ENCODE measurements at places on chromosomes 13 and 19. TPM values are rescaled to one million over a fixed set of nuclear protein-coding genes. Genes with fewer than 3 reads are reported as not detected.

ZNF177 gene
- 1.1 TPM for total RNA-seq

LIM2 gene
- not detected for total RNA-seq

MEIOSIN gene
- not detected for total RNA-seq

SLC10A2 gene
- total RNA-seq, result 565 TPM

OVOL3 gene
- total RNA-seq, result not detected

DNA sequence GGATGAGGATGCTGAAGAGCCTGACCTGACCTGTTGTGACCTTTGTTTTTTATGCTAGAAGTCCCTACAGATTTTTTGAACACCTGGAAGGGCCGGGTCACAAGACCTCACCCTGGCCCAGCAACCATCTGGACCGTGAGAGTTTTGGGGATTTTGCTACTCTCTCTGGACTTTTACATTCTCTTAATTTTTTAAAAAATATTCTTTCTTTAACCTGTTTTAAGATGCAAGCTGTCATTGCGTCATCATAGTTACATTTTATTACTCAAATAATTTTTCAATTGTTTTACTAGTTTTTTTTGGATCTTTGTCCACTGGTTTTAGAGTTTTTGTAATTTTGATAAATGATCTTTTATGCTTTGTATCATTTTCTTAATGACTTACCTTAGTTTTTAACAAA lies 7.5 kb downstream of the DKKL1 start:
- no peak overlapping the region for H3K27ac ChIP-seq
- no peaks in the 10 kb centered on the region for H3K4me1 ChIP-seq
- DNase-seq, result no peak
- no peaks in the 10 kb centered on the region for H3K36me3 ChIP-seq
- H3K4me3 ChIP-seq, result no peak overlapping the region

DNA sequence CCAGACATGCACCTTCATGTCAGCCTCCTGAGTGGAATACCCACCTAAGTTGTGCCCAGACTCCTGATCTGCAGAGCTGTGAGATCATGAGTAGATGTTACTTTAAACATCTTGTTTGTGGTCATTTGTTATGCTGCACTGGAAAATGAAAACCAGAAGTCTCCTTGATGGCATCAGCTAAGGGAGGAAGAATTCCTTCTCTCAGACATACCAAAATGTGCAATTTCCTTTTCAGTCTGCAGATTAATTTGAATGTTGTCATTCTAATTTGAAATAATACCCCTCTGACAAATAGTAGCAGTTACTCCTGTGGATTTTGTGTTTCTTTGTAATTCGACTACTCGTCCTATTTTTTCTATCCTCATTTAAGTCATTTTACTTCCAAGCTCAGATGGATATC lies 59.3 kb downstream of the ITGBL1 start:
- no peak for DNase-seq
- no peaks in the 10 kb centered on the region for H3K36me3 ChIP-seq
- no peaks in the 10 kb centered on the region for H3K27me3 ChIP-seq
- H3K4me3 ChIP-seq, result no peak overlapping the region
- H3K27ac ChIP-seq, result no peak overlapping the region

- H3K27ac ChIP-seq, result no peak overlapping the region
- no peak for DNase-seq
- no peaks in the 10 kb centered on the region for H3K27me3 ChIP-seq
- no peaks in the 10 kb centered on the region for H3K4me1 ChIP-seq
- H3K4me3 ChIP-seq, result no peak overlapping the region
These were observed 96.9 kb downstream of the COL4A1 start for GRCh38 chr13:110209950-110210603.

DNA sequence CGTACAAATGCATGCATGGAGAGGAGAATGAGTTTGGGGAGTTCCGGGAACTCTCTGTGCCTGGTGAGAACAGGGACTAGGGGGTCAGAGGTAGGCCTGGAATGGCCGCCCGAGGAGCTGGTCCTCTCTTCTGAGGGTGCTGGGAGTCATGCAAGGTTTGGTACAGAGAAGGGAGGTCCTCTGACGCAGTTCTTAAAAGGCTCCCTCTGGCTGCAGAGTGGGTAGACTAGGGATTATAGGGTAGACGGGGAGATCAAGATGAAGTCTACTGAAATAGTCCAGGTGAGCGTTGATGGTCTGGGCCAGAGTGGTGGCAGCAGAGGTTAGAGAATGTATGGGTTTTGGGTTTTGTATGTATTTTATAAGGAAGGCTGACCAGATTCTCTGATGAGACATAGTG lies 796 bp downstream of the ZNF304 start:
- peak overlapping the region; percentile 73 for H3K4me3 ChIP-seq
- H3K27me3 ChIP-seq, result no peaks in the 10 kb centered on the region
- H3K36me3 ChIP-seq, result peaks cover 40% of the 10 kb centered on the region
- H3K4me1 ChIP-seq, result no peaks in the 10 kb centered on the region
- DNase-seq, result no peak

DNA sequence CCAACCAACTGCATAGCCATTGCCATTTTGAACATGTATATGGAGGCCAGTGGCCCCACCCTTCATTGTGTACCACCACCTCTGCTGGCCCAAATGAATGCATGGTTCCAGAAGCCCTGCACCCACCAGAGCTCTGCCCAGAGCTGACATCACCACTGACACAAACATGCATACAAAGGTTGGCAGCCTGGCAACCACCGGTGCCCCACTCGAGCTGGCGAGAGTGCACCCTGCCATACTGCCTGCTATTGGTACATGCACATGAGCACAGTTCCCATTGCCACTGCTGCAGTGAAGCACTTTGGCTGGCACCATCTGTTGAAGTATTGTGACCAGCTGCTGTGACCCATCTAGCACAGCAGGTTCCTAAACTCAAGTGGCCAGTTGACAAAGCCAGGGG lies 1564.9 kb downstream of the OLFM4 start:
- no peaks in the 10 kb centered on the region for H3K36me3 ChIP-seq
- no peak for DNase-seq
- H3K27me3 ChIP-seq, result no peaks in the 10 kb centered on the region
- no peak overlapping the region for H3K4me3 ChIP-seq

DNA sequence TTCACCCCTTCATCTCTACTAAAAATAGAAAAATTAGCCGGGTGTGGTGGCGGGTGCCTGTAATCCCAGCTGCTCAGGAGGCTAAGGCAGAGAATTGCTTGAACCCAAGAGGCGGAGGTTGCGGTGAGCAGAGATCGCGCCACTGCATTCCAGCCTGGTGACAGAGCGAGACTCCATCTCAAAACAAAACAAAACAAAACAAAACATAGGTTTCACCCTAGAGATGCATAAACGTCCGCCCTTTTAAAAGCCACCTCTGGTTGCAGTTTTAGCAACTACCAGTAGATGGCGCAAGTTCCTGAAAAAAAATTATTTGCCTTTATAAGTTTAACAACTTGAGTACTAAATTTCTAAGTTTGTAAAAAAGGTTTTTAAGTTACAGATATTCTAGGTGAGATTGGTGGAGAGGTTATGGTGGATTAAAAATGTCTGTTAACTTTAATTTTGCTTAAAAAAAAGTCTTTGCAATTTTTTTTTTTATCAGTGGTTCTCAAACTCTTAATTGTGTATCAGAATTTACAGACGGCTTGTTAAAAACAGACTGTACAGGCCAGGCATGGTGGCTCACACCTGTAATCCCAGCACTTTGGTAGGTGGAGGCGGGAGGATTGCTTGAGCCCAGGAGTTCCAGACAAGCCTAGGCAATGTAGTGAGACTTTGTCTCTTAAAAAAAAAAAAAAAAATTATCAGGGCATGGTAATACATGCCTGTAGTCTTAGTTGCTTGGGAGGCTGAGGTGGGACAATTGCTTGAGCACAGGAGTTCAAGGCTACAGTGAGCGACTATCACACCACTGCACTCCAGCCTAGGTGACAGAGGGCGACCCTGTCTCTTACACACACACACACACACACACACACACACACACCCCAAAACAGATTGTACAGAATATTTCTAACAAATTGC lies 42.1 kb downstream of the NAA16 start:
- H3K27me3 ChIP-seq, result no peaks in the 10 kb centered on the region
- peaks cover 3% of the 10 kb centered on the region for H3K36me3 ChIP-seq
- no peaks in the 10 kb centered on the region for H3K4me1 ChIP-seq
- H3K27ac ChIP-seq, result no peak overlapping the region

- peak overlapping the region; percentile 86 for H3K4me3 ChIP-seq
- no peaks in the 10 kb centered on the region for H3K27me3 ChIP-seq
- H3K27ac ChIP-seq, result peak overlapping the region; percentile 98
These were observed 703 bp downstream of the KLF16 start for GRCh38 chr19:1862424-1863327.

DNA sequence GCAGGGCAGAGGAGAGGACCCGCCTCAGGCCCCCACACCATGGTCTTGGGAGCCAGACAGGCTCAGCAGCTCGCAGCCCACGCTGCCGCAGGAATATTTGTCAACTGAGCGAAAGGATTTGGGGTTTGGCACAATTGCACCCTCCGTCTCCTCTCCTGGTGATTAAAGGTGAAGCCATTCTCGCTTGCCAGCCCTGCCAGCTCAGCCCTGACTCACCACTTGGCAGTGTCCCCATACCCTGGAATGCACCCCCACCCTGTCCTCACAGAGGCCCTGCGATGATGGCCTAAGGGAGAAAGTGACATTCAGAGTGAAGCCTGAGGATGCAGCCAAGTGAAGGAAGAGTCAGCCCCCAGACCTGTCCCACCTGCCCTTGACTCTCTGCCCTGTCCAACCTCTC lies 18.8 kb downstream of the CYTH2 start:
- H3K36me3 ChIP-seq, result no peaks in the 10 kb centered on the region
- no peak overlapping the region for H3K4me3 ChIP-seq
- peaks cover 5% of the 10 kb centered on the region for H3K4me1 ChIP-seq
- peak; percentile 91 for DNase-seq
- no peak overlapping the region for H3K27ac ChIP-seq
- H3K27me3 ChIP-seq, result no peaks in the 10 kb centered on the region

- H3K27ac ChIP-seq, result no peak overlapping the region
- H3K4me3 ChIP-seq, result no peak overlapping the region
- H3K4me1 ChIP-seq, result no peaks in the 10 kb centered on the region
- H3K27me3 ChIP-seq, result no peaks in the 10 kb centered on the region
- DNase-seq, result no peak
These were observed 13.5 kb upstream of the PLEKHF1 start for GRCh38 chr19:29651622-29652394.

- DNase-seq, result no peak
- H3K36me3 ChIP-seq, result no peaks in the 10 kb centered on the region
- H3K27ac ChIP-seq, result peak overlapping the region; percentile 27
- no peak overlapping the region for H3K4me3 ChIP-seq
- no peaks in the 10 kb centered on the region for H3K4me1 ChIP-seq
These were observed 22.0 kb downstream of the ELAVL1 start for GRCh38 chr19:7983286-7983950.

All from Peyer's patch (tissue), 4 donors.